ENCODE measurements at places on chromosomes 4 and X.

- no peak for DNase-seq
Observed at GRCh38 chrX:42460706-42461105, 317.3 kb downstream of the PPP1R2C start.

DNA sequence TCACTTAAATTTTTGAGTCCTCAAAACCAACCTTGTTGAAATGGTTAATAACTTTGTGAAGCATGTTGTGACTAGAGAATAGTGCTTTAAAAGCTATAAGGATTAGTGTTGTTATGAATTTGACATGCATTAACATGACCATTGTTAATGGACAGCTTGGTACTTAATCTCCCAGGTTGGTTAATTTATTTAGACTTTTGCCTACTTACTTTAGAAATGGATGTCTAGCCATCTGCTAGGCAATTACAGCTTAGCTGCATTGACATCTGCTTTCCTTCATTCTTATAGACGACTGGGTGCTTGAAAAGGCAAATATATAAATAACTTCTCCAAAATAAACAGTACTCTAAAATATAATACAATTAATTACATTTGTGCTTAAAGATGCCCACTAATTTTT, 368.0 kb downstream of the CCSER1 start:
- no peak for DNase-seq

DNA sequence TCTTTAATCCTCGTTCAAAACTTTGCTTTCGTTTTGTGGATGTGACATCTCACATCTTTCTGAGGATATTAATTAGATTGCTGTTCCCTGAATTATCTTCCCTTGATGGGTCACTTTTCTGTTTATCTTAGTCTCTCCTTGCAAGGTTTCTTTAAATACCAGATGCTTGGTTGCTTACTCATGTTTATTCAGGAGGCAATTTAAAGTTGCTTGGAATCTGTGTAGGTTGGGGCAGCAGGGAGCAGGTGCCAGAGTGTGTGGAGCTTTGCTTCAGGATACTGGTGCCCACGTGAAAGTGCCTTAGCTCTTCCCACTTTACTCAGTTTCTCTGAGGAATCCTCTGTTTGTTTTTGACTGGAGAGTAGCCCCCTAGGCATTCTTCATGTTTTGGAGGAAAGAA, 24.0 kb downstream of the ANAPC4 start:
- DNase-seq = no peak

DNA sequence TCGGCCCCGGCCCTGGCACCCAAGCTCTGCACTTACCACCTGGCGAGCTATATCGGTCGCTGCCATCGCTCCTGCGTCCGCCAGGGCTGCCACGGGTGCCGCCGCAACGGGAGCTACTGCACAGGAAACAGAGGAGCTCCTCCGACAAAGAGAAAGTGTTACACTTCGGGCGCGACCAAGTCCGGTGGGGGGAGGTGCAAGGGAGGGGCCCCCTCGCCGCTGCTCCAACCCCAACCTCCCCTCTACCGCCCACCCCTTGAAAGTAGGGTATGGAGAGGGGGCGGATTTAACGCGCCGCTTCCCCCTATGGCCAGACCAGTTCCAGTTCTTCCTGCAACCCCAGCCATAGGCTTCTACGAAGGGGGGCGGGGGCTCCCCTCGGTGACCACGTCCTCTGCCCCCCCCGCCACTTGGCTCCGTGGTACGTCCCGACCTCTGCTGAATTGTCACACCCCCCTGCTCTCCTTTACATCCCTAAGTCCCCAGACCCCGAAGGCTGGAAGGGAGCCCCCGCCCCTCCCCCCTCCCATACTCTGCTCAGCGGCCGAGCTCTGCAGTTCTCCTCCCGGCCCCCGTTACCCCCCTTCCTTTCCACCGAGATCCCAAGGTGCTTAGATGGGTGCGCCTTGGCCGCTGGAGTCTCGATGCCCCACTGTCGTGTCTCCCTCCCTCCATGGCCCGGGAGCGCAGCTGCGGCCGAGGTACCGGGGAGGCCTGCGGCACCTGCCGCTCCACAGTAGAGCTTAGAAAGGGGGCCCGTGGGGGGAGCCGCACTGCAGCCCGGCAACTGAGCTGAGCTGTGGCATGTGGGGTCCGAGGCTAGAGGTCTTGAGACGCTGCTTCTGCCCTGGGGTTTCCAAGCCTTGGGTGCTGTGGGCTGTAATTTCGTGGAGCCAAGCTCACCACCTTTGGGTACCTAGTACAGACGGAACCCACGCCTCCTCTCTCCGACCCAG, at the start of gene SEPTIN6:
TSS of gene SEPTIN6 (minus strand) at position 129 of the 956 bp plus-strand sequence. CDS start at position 66, 63 bp downstream.
- DNase-seq = peak; percentile 50
